Common myeloid progenitor, CD34-positive (primary cell): ENCODE measurements at places on chromosomes 2 and 18.
A peak's percentile ranks its signal among the peaks of the same experiment; 100 is the strongest.

DNA sequence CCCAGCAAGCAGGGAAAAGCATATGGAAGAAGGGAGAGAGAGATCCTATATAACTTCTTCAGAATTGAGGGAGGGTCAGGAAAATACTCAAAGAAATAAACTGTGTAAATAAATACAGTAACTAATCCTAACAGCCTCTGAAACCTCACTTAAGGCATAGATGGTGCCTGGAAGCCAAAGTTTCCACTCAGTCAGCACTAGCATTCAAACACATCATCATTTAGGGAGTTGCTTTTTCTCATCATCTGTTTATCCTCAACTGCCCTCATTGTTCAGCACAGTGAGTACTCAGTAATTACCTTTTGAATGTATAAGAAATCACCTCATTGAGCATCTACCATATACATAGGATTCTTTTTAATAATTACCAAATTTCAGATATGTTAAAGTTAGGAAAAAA lies 262.9 kb downstream of the C1D start:
- H3K36me3 ChIP-seq = no peaks in the 10 kb centered on the region
- H3K27ac ChIP-seq = no peak overlapping the region
- H3K4me3 ChIP-seq = no peak overlapping the region
- no peak for DNase-seq
- no peaks in the 10 kb centered on the region for H3K27me3 ChIP-seq
- no peaks in the 10 kb centered on the region for H3K4me1 ChIP-seq

DNA sequence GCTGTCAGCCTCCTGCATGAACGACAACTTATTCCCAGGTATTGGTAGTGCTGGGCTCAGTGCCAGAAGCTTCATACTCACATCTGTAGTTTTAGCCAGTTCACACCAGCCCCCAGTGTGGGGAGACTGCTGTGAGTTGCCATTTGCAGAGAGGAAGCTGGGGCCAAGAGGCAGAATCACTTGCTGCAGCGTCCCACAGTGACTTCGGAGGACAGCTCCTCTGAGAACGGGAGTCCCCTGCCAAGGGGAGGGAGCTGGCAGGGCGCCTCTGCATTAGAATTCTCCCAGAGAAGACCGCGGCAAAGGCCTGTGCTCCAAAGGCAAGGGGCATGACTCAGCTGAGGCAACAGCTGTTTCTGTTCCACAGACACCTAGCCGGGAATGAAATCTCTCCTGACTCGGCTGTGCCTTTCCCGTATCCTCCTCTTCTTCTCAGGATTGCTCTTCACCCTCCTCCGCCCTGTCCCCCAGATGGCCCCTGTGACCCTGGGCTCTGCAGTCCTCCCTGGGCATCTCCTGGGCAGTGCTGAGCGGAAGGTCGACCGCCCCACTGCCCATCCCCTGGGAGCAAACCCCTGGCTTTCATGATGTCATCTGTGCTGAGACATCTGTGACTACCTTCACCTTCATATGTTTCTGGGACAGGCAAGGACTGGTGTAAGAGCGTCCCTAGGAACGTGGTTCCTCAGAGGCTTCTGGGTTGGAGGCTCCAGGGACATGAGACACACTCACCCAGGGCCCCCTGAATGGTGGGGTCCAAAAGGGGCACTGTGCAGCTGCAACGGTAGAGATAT lies 18.0 kb downstream of the MAL start:
- no peak overlapping the region for H3K4me3 ChIP-seq
- H3K27me3 ChIP-seq = no peaks in the 10 kb centered on the region
- no peaks in the 10 kb centered on the region for H3K4me1 ChIP-seq
- H3K27ac ChIP-seq = no peak overlapping the region
- peak; percentile 82 for DNase-seq
- H3K36me3 ChIP-seq = no peaks in the 10 kb centered on the region

DNA sequence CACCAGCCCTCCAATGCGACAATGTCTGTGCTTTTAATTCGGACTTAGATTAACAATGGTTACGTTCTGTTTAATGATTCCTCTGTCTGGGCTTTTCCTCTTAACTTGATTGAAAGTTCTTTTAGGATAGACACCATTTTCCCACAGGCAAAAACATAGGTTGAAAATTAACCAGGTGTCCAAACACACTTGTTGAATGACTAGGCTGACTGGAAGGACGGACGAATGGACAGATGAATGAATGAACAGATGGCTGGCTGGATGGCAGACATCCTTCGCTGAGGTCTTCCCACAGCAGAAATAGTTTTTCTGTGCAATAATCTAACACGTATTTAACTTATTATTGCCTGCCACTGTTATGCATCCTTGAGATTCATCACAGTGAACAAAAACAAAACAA lies 298.8 kb downstream of the SRBD1 start:
- no peak for DNase-seq
- no peak overlapping the region for H3K4me3 ChIP-seq
- H3K36me3 ChIP-seq = no peaks in the 10 kb centered on the region
- no peaks in the 10 kb centered on the region for H3K4me1 ChIP-seq
- no peaks in the 10 kb centered on the region for H3K27me3 ChIP-seq

DNA sequence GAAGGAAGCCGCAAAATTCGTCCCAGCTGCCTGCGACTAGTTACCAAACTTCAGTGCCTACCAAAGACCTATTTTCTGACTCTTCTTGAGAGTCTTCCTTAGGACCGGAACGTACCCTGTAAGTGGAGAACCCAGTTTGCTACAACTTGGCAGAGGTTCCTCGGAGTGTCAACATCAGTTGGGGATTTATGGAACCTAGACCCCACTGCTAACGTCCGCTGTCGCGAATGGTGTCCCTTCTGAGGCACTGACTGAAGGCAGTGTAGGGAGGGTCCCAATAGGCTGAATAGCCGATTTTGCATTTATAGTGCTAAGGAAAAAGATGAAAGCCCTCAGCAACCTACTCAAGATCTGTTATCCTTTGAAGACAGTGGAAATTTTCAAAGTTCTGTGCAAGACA lies 568 bp upstream of the STK17B start:
- peak overlapping the region; percentile 66 for H3K4me3 ChIP-seq
- H3K36me3 ChIP-seq = no peaks in the 10 kb centered on the region
- H3K4me1 ChIP-seq = peaks cover 23% of the 10 kb centered on the region
- H3K27me3 ChIP-seq = no peaks in the 10 kb centered on the region
- H3K27ac ChIP-seq = no peak overlapping the region
- DNase-seq = no peak

DNA sequence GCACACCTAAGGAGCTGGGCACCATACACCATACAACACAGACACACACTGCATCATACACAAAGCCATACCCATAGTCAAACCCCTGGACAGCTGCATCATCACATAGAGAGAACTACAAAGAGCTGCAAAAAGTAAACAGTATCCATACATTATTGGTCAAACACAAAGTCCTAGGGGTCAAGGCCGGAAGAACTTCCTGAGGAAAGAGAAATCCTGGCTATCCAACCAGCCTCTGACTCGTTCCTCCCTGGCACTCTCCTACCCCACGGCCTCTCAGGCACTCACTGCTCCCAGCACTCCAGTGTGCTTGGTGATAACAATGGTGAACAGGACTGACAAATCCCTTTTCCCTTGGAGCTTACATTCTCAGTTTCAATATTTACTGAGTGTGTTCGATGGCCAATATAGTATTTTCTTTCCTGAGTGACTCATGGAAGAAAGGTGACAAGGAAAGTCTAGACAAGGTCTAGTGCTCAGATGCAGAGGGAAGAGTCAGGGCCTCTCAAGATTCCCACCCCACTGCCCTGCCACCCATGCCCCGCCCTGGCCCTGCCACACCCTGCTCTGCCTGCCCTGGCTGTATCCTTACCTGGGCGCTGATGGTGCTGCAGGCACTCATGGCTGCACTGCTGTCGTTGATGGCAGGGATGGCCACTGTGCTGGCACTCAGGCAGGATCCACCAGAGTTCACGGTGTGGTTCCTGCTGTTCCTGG lies 3.4 kb downstream of the CFAP65 start:
- no peak overlapping the region for H3K27ac ChIP-seq
- H3K36me3 ChIP-seq = no peaks in the 10 kb centered on the region
- no peak overlapping the region for H3K4me3 ChIP-seq
- peaks cover 3% of the 10 kb centered on the region for H3K4me1 ChIP-seq
- no peak for DNase-seq

- H3K27me3 ChIP-seq = no peaks in the 10 kb centered on the region
- no peak overlapping the region for H3K4me3 ChIP-seq
- DNase-seq = no peak
- no peak overlapping the region for H3K27ac ChIP-seq
Measured at GRCh38 chr2:197232010-197232409, 78.6 kb downstream of the ANKRD44 start.

DNA sequence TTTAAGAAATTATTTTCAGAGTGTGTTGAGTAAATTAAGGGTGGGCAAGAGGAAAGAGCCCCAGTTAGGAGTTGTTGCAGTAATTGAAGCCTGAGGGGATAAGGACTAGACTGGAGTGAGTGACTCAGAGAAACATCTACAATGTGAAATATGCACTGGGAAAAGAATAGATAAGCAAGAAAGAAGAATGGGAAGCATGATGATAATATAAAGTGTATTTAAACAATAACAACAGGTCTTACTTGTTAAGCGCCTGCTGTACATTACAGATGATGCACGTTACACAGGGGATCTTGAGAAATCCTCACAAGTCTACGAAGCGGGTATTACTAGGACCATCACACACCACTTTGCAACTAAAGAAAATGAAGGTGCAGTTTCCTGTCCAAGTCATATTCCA lies 73.6 kb upstream of the STK17B start:
- H3K27me3 ChIP-seq = no peaks in the 10 kb centered on the region
- H3K27ac ChIP-seq = no peak overlapping the region
- H3K4me3 ChIP-seq = no peak overlapping the region
- no peak for DNase-seq
- no peaks in the 10 kb centered on the region for H3K36me3 ChIP-seq

DNA sequence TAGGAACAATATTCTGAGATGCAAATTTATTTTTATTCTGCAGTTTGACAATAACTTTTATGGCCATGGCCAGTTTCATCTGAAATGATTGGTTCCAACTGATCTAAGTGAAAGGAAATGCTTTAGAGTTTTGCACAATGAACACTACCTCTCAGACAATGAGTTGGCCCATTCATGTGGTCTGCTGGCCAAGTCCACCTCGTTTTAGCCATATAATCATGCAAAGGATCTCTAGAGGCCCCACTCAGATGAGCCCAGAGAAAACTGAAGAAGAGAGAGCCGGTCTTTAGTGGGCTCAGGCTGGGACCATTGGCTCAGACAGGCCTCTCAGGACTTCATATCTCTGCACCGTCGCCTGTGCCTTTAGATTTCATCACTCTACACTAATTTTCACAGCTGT lies 254.7 kb downstream of the MREG start:
- no peaks in the 10 kb centered on the region for H3K36me3 ChIP-seq
- H3K4me3 ChIP-seq = no peak overlapping the region
- no peaks in the 10 kb centered on the region for H3K4me1 ChIP-seq
- DNase-seq = no peak
- H3K27ac ChIP-seq = no peak overlapping the region

DNA sequence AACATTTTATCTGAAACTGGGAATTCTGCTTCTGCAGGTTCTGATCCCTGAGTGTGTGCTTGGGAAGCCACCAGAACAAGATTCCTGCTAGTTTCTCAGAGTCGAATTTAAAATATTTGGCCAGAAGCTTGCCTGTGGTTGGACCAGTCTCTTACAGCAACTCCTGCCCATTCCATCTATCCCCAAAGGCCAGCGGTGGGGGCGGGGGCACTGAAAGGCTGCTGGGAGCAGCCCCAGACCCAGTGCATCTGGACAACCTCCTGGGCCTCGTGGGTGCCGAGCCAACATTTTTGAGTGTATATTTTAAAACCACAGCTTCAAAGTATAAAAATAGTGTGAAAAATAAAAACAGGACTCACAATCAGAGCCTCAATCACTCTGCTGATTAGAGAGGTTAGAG lies 38.6 kb upstream of the ZFP36L2 start:
- H3K27me3 ChIP-seq = no peaks in the 10 kb centered on the region
- no peak overlapping the region for H3K4me3 ChIP-seq
- H3K4me1 ChIP-seq = no peaks in the 10 kb centered on the region
- no peak overlapping the region for H3K27ac ChIP-seq
